Memory B cell (primary cell): ENCODE measurements at places on chromosomes 7 and 10.
A peak's percentile ranks its signal among the peaks of the same experiment; 100 is the strongest.

GRCh38 chr10:107546284-107546683 lies 381.8 kb upstream of the SORCS1 start:
- no peak overlapping the region for H3K27ac ChIP-seq
- no peak overlapping the region for H3K4me3 ChIP-seq
- no peak for DNase-seq
- H3K36me3 ChIP-seq = no peaks in the 10 kb centered on the region
- H3K27me3 ChIP-seq = no peaks in the 10 kb centered on the region

DNA sequence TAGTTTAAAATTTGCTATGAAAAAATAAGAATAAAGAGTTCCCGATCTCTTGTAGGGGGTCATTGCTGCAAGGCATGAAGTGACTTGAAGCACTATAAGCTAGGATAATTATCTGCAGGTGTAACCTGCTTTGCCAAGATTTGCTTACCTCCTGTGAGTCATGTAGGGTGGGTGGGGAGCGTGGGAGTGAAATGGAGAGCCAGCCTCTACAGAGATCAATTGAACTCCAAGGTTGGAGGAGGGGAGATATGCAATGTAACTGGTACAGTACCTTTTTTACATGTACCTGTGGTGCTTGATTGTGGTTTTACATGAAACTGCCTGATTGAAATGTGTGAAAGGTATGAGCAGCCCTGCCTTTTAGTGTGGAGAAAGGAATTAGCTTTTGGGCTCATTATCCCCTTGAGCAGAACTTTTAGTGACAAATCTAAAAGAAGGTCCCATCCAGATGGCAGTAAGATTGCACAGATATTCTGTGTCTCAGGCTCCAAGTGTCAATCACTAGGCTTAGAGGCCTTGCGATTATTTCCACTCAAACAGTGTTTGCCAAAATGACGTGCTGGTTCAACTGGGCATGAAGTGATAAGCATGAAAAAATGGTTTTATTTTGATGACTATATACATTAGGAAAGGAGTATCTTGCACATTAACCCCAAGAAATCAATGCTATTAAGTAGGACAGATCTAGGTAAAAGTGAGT lies 138.6 kb upstream of the GRB10 start:
- H3K4me1 ChIP-seq = no peaks in the 10 kb centered on the region
- no peak overlapping the region for H3K27ac ChIP-seq
- DNase-seq = no peak
- H3K27me3 ChIP-seq = peaks cover 2% of the 10 kb centered on the region
- H3K4me3 ChIP-seq = no peak overlapping the region

DNA sequence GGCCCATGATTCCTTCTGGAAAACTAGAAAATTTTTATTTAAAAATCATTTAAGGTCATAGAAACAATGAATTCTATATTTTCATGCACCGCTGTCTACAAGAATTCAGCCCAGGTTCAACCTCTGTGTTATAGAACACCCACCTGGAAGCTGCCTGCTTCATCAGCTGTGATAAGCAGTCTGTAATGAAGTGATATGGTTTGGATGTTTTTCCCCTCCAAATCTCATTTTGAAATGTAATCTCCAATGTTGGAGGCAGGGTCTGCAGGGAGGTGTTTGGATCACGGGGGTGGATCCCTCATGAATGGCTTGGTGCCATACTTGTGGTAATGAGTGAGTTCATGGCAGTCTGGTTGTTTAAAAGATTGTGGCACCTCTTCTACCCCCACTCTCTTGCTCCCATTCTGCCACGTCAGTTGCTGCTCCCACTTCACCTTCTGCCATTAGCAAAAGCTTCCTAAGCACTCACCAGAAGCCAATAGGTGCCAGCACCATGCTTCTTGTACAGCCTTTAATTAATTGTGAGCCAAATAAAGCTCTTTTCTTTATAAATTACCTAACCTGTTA lies 55.6 kb downstream of the MRPL32 start:
- no peak overlapping the region for H3K27ac ChIP-seq
- H3K4me1 ChIP-seq = no peaks in the 10 kb centered on the region
- H3K4me3 ChIP-seq = no peak overlapping the region
- H3K27me3 ChIP-seq = peaks cover 5% of the 10 kb centered on the region
- H3K36me3 ChIP-seq = no peaks in the 10 kb centered on the region
- DNase-seq = no peak

- H3K4me3 ChIP-seq = peak overlapping the region; percentile 45
- H3K27ac ChIP-seq = peak overlapping the region; percentile 84
- peaks cover 22% of the 10 kb centered on the region for H3K36me3 ChIP-seq
These were observed 133.5 kb downstream of the GALNT11 start for GRCh38 chr7:152158801-152159587.

DNA sequence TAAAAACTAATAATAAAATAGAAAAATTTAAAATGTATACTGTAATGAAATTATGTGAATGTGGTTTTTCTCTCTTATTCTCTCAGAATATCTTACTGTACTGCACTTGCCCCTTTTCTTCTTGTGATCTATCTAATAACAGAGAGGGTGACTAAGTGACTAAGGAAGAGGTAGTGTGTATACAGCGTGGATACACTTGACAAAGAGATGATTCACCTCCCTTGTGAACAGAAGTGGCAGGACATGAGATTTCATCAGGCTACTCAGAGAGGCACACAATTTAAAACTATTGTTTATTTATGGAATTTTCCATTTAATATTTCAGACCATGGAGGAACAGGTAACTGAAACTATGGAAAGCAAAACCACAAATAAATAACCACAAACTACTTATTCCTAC lies 806.6 kb upstream of the GHITM start:
- H3K4me3 ChIP-seq = no peak overlapping the region
- no peaks in the 10 kb centered on the region for H3K36me3 ChIP-seq
- no peak for DNase-seq
- H3K27me3 ChIP-seq = no peaks in the 10 kb centered on the region

DNA sequence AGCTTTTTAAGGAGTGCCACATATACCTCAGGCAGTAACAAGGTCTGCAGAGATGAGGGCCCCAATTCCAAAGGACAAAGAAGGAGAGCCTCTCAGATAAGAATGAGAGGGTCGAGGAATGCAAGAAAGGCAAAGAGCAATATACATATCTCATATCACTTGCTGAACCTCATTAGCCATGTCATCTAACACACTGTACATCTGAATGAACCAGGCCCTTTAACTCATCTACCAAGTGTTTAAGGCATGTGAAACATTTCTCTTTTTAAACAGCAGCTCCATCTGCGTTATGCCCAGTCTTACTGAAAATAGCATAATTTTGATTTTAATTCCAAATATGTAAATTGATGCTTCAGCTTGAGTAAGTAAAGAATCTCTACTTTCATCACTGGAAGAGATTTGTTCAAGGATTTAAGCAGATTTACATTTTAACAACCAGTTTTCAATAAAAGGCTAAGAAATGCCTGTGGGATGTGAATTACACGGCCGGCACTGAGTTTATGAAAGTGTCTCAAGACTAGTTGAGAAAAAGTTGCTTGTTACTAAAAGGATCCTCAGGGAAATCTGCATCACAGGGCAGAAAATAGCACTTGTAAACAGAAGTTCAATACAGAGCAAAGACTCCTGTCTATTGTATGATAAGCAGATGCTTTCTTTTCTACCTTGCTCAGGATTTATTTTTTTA lies 123.8 kb upstream of the SLC26A5 start:
- DNase-seq = no peak
- no peaks in the 10 kb centered on the region for H3K36me3 ChIP-seq
- peaks cover 2% of the 10 kb centered on the region for H3K27me3 ChIP-seq
- H3K4me3 ChIP-seq = no peak overlapping the region
- H3K27ac ChIP-seq = no peak overlapping the region
- H3K4me1 ChIP-seq = no peaks in the 10 kb centered on the region

GRCh38 chr10:63205421-63205820 lies 72.3 kb downstream of the NRBF2 start:
- H3K4me3 ChIP-seq = peak overlapping the region; percentile 34
- H3K27me3 ChIP-seq = no peaks in the 10 kb centered on the region
- DNase-seq = no peak
- H3K4me1 ChIP-seq = peaks cover 44% of the 10 kb centered on the region
- H3K36me3 ChIP-seq = peaks cover 26% of the 10 kb centered on the region

DNA sequence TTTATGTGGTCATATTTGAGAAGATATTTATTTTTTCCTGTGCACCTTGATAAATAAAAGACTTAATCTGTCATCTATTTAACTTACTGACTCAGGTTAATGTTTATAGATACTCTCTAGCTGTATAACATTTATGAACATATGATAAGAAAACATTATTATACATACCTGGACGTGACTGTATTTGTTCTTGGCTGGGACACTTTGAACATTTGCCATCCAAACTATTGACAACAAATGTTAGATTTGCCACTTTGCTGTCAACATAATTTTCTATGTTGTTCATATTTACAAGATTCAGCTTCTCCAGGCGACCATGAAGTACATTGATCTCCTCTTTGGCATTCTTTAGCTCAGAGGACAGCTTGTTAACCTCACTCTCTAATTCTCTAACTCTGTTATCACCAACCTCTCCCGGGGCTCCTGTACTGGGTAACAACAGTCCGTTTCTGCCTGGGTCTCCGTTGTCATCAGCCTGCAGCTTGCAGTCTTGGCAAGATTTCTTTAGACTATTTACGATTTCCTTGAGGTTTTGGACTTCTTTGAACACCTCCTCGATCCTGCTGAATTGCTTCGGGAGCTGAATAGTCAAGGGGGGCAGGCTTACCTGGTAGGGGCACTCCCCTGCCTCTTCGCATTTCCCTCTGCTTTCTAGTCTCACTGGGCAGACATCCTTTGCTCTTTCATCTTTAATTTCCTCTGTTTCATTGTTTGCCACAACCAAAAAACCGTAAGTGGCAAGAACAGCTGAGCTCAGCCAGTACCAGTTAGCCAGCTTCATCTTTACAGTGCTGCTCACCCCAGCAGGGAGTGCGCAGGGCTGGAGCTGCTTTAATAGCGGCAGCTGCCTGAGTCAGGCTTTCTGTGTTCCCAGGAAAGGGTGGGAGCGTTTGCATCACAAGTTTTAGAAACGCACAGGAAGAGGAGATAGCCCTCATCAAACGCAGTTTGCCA lies at the start of gene FGL2:
FGL2 (minus strand) TSS at position 807 of the 954 bp plus-strand sequence; CDS start at position 781, 26 bp downstream.
- H3K4me1 ChIP-seq = peaks cover 36% of the 10 kb centered on the region
- H3K27me3 ChIP-seq = no peaks in the 10 kb centered on the region

- no peak overlapping the region for H3K4me3 ChIP-seq
- peaks cover 14% of the 10 kb centered on the region for H3K36me3 ChIP-seq
- no peak for DNase-seq
- H3K27me3 ChIP-seq = no peaks in the 10 kb centered on the region
- H3K27ac ChIP-seq = peak overlapping the region; percentile 92
These were observed 103.9 kb downstream of the LRRC4 start for GRCh38 chr7:127927348-127927696.
